Activated naive CD4-positive, alpha-beta T cell (primary cell): ENCODE measurements at places on chromosomes 11 and 22.
A peak's percentile ranks its signal among the peaks of the same experiment; 100 is the strongest.

DNA sequence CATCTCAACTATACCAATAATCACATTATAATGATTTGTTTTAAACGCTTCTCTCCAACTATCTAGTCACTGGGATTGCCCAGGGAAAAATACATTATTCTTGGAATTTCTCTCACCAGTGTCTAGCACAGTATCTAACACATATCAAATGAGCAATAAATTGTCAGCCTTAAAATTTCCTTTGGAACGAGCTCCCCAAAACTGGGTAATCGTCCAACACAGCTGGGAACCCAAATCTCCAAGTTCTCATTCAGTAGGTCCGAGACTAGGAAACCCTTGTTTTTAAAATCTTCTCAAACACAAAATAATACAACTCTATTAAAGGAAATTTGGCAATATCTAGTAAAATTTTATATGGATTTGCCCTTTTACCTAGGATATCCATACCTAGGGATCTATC lies 327.8 kb upstream of the ARHGAP42 start:
- DNase-seq = no peak

DNA sequence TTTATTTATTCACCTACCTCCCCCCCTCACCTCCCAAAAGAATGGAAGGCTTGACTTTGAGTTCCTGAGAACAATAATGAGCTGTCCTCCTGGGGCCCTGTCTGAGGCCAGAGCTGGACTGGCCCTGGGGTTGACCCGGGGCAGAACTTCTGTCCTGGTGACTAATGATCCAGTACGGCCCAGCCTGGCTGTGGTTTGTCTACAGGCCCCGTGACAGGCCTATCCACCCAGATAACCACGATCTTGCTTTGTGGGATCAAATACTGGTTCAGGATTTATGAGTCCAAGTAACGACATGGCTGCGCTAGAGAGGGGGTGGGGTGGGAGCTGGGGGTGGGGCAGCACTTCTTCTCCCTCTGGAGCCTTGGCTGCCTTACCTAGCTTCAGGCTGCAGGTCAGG lies 81.5 kb downstream of the WT1 start:
- DNase-seq = no peak

DNA sequence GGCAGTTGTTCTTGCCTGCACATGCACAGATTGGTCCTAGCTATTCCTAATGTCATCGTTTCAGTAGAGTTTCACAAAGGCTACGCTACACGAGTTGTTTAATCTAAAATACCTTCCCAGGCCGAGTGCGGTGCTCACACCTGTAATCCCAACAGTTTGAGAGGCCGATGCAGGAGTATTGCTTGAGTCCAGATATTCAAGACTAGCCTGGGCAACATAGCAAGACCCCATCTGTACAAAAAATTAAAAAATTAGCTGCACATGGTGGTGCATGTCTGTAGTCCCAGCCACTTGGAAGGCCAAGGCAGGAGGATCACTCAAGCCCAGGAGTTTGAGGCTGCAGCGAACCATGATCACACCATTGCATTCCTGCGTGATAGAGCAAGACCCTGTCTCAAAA lies 56.2 kb downstream of the TNRC6B start:
- DNase-seq = no peak

DNA sequence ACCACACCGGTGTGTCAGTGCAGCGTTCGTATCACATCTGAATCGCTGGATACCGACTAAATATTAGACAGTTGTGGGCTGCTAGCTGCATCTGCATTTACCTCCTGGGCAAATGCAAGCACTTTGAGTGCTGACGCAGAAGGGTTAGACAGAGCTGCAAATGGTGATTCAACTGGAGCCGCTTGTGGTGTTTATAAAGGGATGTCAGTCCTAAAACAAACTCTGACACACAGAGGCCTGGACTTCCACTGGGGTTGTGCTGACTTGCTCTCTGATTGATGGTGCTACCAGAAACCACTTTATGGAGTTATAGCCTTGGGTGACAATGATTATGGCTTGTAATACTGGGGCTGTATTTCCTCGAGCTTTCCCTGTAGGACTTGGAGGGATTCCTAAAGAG lies 374.4 kb downstream of the NTM start:
- DNase-seq = no peak

GRCh38 chr11:61694946-61695706 lies 14.9 kb downstream of the DAGLA start:
- DNase-seq = no peak

- no peak for DNase-seq
Observed at GRCh38 chr11:64384981-64385944, 26.3 kb downstream of the RPS6KA4 start.

GRCh38 chr22:39684702-39685281 lies 114.2 kb downstream of the CACNA1I start:
- no peak for DNase-seq

GRCh38 chr11:43979571-43980219 lies 37.3 kb downstream of the C11orf96 start:
- DNase-seq = no peak

DNA sequence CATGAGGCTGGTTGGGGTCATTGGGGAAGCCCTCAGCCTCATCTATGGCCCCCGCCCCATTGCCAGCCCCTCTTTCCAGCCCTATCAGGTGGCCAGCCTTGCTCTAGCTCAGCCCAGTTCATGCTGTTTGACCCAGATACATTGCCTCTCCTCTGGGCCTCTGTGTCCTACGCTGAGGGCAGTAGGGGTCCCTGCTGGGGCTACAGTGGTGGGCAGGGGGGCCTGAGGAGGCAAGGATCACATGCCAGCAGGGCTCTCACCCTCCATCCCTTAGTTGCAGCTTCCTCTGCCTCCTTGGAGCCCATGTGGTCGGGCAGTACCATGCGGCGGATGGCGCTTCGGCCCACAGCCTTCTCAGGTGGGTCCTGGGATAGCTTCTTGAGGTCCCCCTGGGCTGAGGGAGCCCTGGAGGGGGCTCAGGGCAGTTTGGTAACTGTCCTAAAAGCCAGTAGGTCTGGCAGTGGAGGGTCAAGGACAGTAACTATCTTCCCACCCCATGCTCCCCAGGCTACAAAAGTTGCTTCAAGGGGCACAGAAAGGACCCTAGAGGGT lies 19.2 kb downstream of the EMID1 start:
- DNase-seq = no peak

DNA sequence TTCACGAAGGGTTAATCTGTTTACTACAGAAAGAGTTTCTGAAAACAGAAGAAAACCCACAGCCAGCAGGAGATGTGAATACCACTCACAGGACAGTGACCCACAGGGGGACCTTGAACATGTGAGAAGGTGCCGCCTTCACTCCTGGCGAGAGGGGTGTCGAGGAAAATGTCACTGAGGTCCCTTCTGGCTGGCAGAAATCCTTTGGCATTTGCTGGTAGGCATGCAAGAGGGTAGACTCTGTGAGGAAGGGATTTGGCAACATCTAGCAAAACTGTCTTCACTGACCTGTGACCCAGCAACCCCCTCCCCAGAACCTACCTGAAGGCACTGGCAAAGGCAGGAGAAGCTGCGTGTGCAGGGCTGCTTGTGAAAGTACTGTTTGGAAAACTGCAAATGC lies 8.6 kb downstream of the KCNQ1 start:
- DNase-seq = no peak

DNA sequence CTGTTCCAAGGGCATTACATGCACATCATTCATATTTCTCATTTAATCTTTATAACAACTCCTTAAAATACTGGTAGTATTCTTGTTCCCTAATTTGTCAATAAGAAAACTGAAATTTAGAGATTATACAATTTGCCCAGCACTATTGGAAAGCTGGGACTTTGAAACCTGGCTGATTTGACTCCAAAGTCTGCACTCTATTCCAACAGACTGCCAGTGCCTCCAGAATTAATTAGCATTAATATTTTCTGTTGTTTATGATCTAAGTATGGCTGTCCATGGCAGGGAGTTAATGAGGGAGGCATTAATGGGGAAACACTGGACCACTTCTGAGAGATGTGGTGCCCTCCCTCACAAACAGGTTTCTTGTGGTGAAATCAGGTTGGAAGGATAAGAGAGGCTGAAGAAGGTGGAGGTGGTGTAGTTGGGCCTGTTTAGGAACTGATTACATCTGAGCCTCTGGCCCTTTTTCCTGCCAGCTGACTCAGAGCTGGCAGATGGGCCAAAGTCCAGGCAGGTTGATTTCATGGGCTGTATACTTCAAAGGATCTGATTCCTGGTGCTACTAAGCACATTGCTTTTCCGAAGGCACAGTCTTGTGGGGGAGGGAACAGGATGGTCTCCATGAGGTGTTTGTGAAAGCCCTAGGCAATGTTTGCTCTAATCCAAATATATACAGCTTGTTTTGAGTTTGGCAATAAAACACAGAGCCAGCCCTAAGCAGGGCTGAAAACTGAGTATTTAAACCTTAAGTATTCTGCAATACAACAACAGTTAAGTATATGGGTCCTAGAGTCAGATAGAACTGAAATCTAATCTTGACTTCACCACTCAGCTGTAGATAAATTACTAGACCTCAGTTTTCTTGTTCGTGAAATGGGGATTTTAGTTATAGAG lies 21.0 kb upstream of the RAB30 start:
- no peak for DNase-seq

- DNase-seq = no peak
Observed at GRCh38 chr11:3786781-3787428, 10.4 kb downstream of the NUP98 start.

- no peak for DNase-seq
Observed at GRCh38 chr11:109223451-109223850, 198.5 kb upstream of the C11orf87 start.

DNA sequence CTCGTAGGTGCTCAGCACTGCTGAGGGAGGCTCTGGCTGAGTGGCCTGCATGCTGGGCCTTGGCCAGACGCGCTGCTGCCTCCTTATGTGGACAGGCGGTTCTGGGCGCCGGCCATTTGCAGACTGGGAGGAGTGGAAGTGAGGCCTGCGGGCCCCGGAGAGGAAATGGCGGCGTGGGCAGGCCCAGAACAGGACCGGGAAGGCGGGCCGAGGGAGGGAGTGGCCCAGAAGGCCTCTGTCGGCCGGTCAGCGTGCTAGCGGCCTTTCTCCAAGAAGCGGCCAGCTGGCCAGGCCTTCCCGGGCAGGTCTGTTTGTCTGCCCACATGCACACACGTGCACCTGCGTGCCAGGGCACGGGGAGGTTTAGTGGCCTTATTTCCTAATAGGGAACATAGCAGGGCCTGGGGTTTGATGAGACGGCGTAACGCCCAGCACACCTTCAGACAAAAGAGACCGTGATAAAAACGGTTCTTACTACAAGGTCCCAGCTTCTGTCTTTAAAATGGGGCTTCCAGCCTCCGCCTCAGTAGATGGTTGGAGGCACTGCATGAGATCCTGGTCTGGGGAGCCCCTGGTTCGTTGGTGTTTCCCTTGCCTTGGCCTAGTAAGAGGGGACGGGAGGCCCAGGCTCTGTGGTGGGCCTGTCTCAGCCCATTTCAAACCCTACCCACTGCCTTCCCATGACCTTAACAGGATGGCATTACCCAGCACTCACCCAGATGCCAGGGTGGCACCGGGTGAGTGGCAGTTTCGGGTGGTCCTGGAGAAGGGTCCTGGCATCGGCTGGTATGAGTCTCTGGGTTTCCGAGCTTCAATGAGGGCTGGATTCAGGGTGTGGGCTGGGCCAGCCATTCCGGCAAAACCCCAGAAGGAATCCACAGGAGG lies 65.1 kb upstream of the PPARA start:
- no peak for DNase-seq

DNA sequence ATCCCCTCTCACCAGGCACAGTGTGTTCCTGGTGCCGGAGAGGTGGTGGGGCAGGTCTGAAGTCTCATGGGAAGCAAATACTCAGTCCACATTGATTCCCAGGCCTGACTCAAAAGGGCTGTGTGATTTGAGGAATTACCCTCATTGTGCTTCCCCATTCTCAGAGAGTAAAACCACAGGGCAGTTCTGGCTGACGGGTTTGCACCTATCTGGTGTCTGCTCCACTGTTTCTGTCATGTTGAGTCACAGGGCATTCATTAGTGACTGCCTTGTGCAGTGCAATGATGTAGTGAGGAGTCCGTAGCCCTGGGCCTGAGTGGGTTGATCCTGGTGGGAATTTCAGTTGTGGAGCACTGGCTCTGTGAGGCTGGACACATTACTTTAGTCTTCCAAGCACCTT lies 85.2 kb upstream of the ARHGAP20 start:
- no peak for DNase-seq

- DNase-seq = no peak
Observed at GRCh38 chr22:28179392-28179791, 260.3 kb upstream of the PITPNB start.

DNA sequence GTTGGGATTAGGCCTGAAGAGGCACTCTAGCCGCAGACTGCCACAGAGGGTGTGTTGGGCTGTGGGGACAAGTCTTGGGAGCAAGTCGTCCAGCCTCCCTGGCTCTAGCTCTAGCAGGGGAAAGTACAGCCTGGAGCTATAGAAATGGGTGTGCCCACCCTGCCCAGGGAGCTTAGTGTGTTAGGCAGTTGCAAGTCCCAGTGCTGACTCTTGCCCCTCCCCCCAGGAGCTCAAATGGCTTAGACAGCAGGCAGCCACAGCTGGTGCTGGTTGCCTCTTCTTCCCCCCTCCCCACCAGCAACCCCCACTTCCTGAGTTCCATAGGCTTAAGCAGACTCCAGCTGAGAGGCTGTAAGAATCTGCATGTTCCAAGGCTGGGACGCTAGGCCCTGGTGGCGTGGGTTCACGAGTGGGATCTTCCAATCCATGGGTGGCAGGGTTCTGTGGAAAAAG lies 61.2 kb downstream of the GUCY1A2 start:
- no peak for DNase-seq

GRCh38 chr22:23910496-23911190 lies 16.5 kb downstream of the MIF start:
- DNase-seq = no peak

- no peak for DNase-seq
Observed at GRCh38 chr11:68962527-68963250, 18.1 kb downstream of the MRGPRD start.

DNA sequence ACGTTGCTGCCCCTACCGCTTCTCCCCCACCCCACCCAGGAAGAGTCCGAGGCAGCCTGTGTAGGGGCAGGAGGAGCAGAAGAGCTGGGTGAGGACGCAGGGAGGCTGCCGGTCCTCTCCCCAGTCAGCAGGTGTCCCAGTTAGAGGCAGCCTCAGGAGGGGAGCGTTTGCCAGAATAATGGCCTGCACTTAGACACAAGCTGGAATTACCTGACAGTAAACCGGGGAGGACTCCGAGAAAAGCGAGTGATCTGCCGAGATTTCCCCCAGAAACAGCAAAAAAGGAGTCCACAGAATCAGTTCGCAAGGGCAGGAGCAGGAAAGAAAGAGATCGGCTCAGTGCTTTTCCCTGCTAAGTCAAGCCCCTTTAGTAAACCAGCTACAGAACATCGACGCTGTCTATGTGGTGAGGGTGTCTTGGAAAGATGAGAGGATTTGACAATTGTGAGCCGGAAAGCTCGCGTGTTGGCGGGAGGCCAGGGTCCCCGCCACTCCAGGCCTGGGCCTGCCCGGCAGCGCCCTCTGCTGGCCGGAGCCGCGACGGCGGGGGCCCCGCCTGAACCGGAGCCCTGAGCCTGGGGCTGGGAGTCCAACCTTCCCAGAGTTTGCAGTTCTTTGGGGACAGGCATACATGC lies 17.7 kb upstream of the THRSP start:
- peak; percentile 40 for DNase-seq
